Kidney epithelial cell (primary cell): ENCODE measurements at places on chromosomes 12 and 14. TPM values are rescaled to one million over a fixed set of nuclear protein-coding genes. Genes with fewer than 3 reads are reported as not detected.

Gene MFAP5
- total RNA-seq = 2.8 and 15.8 TPM in 2 replicates

DNA sequence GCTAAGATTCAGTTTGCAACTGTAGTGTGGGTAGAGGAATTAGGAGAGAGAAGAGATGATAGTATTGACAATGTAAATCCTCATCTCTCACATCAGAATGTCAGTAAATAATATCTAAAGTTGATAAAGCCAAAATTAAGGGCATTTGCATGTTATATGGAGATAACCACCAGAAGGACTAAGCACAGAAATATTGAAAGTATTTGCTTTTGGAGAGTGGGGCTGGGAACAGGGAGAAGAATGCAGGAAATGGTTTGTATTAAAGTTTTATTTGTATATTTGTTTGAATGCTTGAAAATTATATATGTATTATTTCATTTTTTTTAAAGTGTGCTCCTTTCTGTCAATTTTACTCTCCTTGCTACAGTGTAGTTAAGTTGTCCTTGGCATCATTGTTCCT lies 491.4 kb downstream of the APAF1 start:
- no peak for DNase-seq

DNA sequence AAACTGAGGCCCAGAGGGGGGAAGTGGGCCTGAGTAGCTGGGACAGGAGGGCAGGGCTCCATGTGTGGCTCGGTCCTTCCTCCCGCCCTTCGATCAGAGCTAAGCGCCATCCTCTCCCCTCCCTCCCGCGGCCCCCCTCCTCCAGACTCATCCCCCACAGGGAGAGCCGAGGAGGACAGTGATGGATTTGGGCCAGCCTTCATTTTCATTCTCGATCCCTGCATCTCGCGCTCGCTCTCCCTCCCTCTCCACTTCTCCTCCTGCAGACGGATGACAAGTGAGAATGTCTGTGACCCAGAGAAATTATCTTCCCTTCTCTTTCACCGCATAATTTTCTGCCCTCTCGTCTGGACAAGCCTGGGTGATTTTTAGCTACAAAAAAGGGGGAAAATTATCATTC lies 183.3 kb downstream of the RBM19 start:
- no peak for DNase-seq

DNA sequence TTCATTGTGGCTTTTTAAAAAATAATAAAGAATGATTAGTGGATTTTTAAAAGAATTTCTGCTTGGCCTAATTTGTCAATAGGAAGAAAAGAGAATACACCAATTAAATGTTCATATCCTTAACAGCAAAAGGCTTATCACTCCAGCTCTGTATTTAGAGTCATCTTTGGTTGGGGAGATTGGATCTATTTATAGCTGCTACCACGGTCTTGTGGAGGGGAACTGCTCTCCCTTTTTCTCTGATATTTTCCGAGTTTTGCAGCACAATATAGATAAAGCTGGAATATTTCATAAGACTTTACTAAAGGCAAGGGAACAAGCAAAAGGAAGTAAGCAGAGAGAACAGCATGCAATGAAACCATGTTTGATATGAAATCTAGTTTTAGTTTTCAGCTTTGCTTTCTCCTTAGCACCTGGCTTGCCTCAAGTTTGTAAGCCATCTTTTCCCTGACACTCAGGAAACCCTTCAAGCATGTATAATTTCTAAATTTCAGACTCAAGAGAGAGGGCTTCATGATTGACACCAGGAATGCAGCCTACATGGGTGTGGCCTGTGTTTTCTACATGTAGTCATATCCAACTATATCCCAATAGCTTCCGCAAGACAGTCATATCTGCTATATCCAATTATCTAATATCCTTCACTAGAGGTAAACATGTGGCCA lies 35.2 kb downstream of the BRMS1L start:
- no peak for DNase-seq

DNA sequence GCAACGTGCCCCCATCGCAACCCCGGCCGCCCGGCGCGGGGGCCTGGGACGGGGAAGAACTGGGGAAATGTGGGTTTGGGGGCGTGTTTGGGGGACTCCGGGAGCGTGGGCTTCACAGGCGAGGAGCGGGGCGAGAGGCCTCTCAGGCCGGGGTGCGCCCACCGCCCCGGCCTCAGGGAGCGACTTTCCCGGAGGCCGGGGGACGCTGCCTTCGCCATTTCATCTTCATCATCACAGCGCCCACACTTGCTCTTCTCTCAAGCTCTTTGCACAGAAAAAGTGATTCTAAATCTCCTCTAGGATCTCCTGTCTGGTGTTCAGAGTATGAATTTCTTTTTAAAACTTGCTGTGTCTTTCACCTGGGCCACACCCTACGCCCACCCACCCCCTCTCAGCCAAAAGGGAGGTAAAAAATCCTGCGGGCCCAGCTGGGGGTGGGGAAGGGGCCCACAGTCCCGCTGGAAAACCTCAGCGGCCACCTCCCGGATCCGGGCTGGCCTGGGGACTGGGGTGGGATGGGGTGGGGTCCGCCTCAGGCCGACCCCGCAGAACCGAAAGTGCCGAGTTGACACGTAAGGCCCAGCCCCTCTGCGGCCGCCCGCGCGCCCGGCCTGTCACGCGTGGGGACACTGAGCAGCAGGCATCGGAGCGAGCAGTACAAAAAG lies 7.4 kb downstream of the CDKN1B start:
- DNase-seq = no peak

DNA sequence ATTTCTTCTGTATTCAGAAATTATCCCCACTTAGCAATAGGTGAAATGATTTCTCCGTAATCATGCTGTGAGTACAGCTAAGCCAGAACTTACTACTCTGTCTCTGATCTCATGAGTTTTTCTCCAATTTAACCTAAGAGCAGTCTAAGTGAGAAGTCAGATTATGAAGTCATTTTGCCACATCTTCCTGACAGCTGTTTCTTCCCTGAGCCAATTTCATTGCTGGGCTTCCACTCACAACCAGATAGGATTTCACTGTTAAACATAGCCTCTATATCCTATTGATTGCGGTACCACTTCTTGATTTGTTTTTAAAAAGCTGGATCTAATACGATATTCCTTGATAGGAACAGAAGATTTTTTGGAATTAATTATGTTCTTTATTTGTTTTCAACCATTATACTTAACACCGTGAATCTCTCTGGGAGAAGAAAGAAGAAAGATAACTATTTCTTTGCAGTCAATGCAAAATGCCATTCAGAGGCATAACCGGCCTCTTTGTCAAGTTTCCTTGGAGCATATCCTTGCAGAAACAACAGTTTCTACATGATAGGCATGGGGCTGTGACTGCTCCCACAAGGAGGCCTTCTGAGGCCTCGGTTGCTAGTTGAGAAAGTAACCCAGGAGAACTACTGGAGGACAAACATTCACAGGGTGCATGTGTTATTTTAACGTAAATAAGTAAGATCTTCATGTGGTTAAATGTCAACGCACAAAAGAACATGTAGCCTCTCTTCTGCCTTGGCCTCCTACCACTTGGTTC lies 212.2 kb downstream of the NPAS3 start:
- no peak for DNase-seq

Gene NKX2-1
- total RNA-seq = not detected in 2 replicates

- no peak for DNase-seq
These were observed 85.6 kb downstream of the CCDC92 start for GRCh38 chr12:123886931-123887582.

DNA sequence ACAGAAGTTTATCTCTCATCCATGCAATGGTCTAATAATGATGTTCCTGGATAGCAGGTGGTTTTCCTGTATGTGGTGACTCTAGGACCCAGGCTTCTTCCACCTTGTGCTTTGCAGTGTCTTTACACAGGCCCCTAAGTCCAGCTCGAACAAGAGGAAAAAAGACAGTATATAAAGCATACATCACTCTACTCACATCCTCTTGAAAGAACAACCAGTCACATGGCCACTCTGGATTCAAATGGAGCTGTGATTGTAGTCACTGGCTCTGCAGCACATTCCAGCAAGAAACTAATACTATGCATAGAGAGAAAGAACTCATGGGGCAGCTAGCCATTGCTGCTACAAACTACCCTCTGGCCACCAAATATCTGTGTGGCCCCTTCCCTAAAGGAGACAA lies 11.5 kb upstream of the E2F7 start:
- no peak for DNase-seq

DNA sequence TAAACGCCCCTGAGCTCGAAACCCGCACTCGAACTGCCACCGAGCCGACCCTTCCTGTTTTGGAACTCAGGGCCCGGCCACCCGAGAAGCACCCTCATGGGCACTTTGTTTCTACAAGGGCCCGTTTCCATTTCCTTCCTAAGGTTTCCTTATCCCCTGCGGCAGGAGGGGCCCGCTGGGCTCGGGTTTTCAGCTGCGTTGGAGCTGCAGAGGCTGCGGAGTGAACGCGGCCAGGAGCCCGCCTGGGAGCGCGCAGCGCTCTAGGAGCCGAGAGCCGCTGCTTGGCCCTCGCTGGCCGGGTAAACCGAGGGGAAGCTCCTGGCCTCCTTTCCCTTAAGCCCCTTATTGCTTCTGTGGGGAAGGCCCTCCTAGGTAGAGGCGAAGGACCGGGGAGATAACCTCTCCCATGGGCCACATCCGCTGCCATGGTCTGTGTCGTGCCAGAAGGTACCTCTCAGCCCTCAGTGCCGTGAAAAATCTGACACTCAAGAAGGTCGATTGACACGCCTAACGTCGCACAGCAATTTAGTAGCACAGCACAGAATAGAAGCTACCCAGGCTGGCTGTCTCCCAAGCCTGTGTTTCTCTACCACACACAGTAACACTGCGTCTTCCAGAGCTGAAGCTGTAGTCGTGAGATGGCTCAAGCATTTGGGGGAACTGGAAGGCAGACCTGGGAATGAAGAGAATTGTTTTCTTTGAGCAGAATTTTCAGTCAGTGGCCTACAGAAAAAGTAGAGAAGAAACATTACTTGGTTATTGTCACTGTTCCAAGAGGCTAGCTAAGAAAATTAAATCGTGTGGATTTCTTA lies 12.9 kb upstream of the CALM1 start:
- no peak for DNase-seq

Gene STAB2
- total RNA-seq = not detected in 2 replicates

DNA sequence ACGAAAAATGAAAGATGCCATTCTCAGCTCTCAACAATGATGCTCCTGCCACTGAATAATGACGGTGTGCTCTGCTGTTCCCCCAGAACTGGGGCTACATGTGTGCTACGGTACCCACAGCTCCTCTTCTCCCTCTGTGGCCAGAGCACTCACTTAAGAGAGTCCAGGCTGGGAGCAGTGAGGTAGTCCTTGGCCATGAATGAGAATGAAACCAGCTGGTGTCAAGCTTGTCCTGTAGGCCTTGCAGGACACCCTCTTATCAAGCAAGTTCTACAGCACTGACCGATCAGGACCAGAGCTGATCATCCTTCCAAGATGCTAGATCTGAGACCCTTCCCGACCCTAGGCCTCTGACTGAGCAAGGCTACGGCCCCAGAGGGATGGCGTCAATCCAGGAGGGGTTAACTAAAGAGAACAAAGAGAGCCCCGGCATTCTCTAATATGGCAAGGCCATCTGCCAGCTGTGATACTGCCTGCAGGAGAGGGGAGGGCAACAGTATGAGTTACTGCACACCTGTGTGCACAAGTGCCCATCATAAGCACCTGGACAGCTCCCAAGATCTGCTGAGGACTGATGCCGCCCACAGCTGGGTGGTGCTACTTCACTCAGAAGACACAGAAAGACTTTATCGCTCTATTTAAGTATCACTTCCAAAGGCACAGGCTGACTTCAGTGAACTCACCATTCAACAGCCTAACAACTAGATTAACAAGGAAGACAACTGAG lies 30.5 kb downstream of the APPL2 start:
- no peak for DNase-seq
